CD4-positive, alpha-beta T cell treated with Interleukin-15 for 1 hour (primary cell): ENCODE measurements at places on chromosomes 3 and 15.

- DNase-seq, result no peak
Observed at GRCh38 chr3:64895106-64895990, 207.5 kb upstream of the ADAMTS9 start.

GRCh38 chr15:32987067-32987466, 207.4 kb downstream of the FMN1 start:
- no peak for DNase-seq

GRCh38 chr3:179765396-179765795, 112.6 kb downstream of the USP13 start:
- DNase-seq, result no peak

DNA sequence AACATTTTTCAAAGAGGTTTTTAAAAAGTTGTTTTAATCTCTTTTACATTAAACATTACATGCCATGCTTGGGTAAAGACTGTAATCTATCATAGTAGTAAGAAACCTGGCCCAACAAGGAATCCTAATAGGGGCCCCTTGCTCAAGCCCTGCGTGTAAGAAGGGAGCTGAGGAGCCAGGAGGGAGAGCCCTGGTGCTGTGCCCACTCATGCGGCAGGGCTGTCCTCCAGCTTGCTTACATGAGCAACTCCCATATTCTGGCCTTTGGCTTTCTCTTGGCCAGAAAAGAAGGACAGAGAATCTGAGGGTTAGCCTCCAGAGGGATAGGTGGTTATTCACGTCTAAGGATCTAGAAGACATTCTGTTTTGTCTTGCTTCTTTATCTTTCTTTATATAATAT, 49.8 kb downstream of the KBTBD12 start:
- no peak for DNase-seq

GRCh38 chr15:96598514-96598913, 268.0 kb downstream of the NR2F2 start:
- DNase-seq, result no peak

- no peak for DNase-seq
Observed at GRCh38 chr3:54045061-54045815, 77.1 kb upstream of the CACNA2D3 start.

DNA sequence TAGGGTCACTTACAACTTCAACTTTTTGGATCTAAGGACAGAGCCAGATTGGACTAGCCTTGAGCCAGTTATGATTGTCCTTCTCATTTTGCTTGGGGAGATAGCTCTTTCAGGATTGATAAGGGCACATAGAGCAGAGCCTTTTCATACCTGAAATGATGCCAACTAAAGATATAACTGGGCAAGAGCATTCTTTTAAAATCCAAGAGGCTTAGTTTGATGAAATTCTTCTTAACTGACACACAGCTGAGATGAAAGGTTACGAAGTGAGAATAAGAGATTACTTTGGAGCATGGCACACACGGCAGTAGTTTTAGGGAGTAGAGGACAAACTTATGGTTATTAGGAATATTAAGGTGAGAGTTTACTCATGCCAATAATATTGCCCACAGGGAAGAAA, 12.7 kb downstream of the CD200 start:
- DNase-seq, result no peak

DNA sequence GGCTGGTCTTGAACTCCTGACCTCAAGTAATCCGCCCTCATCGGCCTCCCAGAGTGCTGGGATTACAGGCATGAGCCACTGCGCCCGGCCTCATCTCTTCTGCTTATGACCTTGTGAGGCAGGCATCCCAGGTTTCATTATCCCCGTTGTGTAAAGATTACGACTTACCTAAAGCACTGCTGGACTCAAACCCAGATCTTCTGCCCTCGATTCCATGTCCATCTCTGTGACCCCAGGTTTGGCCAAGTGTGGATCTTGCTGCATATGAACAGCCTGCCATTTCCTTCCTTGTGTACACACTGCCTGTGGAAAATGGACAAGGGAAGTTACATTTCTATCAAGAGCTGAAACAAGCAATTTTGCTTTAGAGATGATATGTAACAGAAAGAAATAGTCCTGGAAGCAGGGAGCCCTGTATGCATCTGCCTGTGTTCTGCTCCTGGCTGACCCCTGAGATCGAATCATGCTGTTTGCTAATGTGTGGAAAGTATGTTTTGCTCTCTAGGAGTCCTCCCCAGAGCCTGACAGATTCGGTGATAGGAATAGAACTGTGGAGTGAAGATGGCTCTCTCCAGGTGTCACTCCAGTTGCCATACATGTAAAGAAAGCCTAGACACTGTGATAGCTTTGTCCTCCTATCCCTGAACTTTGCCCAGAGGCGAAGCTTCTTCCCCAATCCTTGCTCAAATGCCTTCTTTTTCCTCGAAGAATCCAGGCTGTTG, 11.8 kb upstream of the LIPC start:
- no peak for DNase-seq

GRCh38 chr15:73287019-73287418, 81.7 kb downstream of the HCN4 start:
- no peak for DNase-seq

GRCh38 chr3:134092208-134092701, 62.5 kb upstream of the SLCO2A1 start:
- no peak for DNase-seq

DNA sequence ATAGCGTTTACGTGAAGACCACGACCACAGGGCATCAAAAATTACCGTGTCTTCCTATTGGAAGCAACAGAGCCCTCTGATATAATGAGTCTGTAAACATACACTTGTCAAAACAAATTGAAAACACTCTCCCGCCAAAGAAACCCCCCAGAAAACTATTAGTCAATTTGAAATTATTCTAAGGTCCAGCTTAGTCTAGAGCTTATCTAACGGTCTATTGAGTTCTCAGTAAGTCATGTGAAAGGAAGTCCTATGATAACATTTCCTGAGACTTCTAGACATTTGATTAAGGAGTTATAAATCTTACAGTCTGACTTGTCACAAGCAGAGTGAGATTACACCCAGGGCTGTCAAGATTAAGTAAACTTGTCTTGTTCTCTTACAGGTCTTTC, 356.3 kb downstream of the FOXP1 start:
- DNase-seq, result no peak

DNA sequence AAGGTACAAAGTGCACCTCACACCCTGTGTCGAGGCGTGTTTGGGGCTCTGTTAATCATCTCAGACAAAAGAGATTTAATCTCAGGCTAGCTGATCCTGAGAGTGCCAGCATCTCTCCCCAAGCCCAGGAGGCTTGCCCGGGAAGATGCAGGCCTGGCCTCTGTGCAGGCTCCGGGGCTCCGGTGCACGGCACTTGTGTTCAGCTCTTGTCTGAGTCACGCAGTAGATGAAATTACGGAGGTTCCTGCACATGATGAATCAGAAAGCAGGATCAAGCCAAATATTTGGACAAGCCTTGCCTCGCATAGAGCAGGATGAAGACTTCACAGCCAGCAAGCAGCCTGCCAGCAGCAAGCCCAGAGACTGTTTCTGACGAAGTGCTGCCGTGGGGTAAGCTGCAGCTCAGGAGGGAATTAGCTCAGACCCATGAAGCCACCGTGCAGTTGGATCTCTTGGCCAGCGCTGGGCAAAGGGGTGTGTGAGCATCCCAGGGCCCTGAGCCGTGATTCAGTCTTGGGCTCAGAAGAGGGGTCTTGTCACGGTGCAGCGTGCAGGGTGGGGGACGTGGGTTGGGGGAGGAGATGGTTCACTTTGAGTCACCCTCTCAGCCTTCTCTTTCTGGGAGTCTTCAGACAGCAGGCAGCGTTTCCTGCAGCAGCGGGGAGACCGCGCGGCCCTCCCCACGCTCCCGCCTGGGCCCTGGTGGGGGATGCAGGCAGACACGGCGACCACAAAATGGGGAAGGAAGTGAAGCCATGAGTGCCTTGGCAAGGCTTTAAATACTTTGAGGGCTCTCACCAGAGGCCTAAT, 89.2 kb upstream of the MEF2A start:
- DNase-seq, result peak; percentile 64

DNA sequence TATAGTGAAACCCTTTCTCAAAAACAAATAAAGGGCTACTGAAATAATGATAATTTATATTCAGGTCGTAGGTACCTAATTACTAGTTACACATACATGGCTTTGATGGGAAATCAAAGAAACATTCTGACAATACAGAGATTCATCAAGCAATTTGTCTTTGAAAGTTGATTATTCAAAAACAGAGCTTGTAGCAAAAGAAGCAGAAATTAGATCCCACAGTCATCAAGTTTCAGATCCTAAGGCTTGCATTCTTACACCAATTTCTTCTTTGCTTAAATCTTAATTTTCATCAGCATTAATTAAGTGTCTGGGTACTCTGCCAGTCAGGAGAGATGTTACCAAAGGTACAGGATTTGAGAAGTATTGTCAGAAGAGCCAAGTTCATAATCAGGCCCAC, 1.5 kb upstream of the HEXA start:
- DNase-seq, result no peak

DNA sequence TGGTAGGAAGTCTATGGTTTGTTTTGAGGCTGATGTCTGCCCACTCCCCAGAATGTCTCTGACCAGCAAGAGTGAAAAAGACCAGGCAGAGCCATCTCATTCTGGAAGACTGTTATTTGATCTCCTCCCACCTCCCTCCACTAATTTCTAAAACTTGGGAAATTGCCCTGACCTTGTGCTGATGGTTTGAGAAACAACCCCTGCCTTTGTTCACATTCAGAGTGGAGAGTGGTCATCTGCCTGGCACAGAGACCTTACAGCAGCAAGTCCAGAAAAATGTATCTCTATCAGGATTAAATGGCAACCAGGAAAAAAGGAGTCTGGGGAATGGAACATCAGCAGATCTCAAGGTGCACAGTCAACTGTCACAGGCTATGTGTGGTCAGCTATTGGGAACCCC, 25.7 kb downstream of the SPATA12 start:
- no peak for DNase-seq

DNA sequence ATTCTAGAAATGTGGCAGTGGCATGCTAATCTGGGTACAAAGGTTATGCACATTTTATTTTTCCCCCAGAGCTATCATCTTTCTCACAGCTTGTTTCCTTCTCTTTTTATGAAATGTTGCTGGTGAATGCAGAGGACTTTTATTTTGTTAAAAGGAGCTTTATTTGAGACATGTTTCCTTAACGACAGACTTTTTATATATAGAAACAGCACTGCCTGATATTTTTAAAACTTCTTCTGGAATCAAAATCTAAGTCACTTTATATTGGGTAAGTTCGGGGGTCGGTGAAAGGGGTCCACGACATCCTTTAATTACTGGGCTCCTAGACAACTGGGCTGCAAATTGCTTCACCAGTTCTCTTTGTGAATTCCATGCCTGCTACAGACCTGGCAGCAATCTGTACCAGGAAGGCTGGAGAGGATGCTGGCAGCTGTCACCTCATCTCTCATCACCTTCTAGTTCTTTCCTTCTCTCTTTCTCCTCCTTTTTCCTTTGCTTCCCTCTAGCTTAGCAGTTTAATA, 464.7 kb downstream of the PDCD6IP start:
- DNase-seq, result no peak

DNA sequence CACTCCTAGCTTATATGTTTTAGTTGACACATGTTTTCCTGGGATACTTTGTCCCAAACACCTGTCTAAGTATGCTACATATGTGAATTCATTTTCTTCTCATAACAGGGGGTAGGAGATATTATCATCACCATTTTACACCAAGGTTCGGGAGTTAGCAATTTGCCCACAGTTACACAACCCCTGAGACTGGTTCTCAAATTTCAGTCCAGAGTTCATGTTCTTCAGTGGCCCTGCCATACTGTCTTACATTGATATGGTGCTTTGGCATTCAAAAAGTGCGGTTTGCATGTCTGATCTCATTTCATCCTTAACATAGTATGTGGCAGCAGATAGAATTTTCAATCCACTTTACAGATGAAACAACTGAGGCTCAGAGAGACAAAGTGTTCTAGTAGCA, 38.4 kb downstream of the ROBO2 start:
- DNase-seq, result no peak

GRCh38 chr3:184186184-184186901, at the start of gene ABCF3:
Gene ABCF3 (plus strand): TSS chr3:184186199. CDS start chr3:184186208, 9 bp downstream.
- DNase-seq, result no peak

- DNase-seq, result no peak
Observed at GRCh38 chr3:139537361-139537760, 2.2 kb downstream of the RBP1 start.

DNA sequence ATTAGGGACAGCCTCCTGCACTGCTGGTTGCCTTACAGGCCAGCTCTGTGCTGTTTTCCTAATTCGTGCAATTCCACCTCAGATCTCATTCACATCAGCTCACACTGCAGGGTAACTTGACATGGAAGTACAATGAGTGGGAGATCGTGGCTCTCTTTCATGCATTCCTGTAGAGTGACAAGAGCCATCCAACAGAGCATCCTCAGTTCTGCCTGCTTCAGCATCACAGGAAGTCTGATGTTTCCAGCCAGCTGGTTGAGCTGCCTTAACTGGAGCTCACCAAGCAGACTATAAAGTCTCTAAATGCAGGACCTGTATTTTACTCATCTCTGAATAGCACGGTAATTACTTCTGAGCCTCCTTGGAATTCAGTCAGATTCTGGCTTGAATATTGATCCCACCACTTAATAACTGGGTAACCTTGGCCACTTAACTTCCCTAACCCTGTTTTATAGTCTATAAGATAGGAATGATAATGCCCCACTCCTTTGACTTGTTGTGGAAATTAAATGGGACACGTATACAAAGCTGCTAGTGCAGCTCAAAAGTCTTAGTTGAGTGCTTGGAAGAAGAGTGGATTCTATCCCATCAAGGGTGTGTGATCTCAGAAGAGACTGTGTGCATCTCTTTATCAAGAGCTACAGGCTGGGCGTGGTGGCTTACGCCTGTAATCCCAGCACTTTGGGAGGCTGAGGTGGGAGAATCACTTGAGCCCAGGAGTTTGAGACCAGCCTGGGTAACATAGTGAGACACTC, 1.4 kb upstream of the DIS3L start:
- no peak for DNase-seq

- DNase-seq, result no peak
Observed at GRCh38 chr3:37458162-37459120, 284.1 kb upstream of the LRRFIP2 start.

- no peak for DNase-seq
Observed at GRCh38 chr3:128549283-128550112, 56.5 kb upstream of the GATA2 start.

GRCh38 chr3:189588070-189588469, 43.1 kb upstream of the TP63 start:
- DNase-seq, result no peak

DNA sequence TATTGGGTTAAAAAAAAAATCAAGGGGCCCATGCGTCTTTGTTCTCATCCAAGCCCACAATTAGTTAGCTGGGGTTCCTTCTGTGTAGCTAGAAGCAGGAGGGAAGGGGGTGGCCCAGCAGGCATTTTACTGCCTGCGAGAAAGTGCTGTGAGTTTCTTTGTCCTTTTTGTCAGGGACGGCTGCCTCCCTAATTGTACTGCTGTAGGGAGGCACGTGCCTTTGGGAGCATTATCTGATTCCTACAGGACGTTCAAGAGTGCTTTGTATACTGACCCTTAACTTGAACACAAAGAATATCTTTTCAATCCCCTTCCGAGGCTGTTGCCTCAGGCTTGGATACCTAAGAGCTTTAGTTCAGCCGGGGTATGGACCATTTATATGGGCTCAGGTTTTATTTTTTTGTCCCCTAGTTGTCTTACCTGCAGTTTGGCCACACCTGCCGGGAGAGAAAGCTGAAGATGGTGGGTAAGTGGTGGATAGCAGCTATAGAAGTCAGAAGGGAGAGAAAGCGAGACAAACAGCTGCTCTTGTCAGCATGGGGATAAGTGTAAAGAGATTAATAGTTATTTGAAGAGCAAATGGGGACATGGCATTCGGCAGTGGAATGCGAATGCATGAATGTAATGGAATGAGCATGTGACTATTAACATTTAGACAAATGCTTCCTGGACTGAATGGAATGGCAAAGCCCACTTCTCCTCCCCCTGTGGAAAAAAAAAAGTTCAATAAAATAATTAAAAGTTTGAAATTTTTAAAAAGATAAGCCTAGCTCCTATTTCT, 175.2 kb downstream of the TP63 start:
- DNase-seq, result no peak
